ENCODE measurements at places on chromosomes 13 and 19.

- DNase-seq: peak; percentile 44
Observed at GRCh38 chr13:98940325-98941001, 37.4 kb downstream of the DOCK9 start.

GRCh38 chr13:91630946-91631345 is 232.5 kb downstream of the GPC5 start:
- no peak for DNase-seq

DNA sequence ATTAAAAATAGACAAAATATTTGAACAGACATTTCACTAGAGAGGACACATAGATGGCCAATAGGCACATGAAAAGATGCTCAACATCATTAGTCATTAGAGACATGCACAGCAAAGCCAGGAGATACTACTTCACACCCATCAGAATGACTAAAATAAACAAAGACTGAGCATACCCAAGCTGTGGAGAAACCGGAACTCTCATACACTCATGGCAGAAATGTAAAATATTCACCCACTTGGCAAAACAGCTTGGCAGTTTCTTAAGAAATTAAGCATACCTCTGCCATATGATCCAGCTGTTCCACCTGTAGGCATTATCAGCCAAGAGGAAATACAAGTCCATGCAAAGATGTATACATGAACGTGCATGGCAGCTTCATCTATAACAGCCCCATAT is 213.4 kb downstream of the TSHZ3 start:
- no peak for DNase-seq

GRCh38 chr13:100106005-100106404 is 17.1 kb downstream of the PCCA start:
- no peak for DNase-seq

DNA sequence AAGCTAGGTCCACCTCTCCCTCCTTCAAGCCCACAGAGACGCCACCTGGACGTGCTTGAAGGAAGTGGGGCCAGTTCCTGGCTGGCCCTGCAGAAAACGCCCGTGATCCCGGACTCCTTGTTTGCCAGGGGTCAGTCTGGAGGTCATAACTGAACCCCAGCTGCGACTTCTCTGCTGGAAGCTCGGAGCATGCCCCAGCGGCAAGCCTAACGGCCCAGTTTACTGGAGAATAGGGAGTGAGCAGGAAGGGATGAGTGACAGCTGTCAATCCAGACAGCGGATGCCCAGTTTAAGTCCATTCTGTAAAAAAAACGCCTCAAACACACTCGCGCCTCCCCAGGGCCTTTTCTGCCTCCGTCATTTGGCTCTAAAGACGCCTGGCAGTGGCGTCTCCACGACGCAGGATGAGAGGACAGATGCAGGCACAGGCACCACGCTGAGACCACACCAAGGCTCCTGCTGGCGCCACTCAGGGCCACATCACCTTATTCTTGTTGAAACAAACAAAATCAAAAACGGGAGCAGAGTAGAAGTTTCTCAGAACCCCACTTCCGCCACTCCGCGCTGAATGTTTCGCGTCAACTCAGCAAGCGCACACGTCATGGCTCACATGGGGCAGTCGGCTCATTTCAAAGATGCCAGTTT is 57.6 kb downstream of the RASA3 start:
- DNase-seq: no peak

DNA sequence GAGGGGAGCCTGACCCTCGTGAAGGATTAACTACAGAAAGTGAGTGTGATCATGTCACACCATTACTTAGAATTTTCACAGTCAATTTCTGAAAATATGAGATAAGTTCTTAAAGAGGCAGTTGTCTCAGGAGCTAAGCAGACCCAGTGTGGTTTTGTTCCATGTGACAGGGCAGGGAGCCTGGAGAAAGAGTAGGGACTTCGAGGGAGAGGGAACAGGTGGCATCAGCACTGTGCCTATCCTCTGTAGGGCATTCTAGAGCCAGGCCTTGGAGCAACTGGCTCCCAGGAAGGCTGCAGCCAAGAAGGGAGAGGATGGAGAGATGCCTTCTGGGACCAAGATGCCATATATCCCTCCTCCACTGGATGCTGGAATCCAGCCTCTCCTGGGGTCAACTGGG is 183.0 kb downstream of the TSHZ3 start:
- DNase-seq: no peak

- DNase-seq: no peak
Observed at GRCh38 chr13:51673165-51673564, 88.9 kb downstream of the WDFY2 start.

DNA sequence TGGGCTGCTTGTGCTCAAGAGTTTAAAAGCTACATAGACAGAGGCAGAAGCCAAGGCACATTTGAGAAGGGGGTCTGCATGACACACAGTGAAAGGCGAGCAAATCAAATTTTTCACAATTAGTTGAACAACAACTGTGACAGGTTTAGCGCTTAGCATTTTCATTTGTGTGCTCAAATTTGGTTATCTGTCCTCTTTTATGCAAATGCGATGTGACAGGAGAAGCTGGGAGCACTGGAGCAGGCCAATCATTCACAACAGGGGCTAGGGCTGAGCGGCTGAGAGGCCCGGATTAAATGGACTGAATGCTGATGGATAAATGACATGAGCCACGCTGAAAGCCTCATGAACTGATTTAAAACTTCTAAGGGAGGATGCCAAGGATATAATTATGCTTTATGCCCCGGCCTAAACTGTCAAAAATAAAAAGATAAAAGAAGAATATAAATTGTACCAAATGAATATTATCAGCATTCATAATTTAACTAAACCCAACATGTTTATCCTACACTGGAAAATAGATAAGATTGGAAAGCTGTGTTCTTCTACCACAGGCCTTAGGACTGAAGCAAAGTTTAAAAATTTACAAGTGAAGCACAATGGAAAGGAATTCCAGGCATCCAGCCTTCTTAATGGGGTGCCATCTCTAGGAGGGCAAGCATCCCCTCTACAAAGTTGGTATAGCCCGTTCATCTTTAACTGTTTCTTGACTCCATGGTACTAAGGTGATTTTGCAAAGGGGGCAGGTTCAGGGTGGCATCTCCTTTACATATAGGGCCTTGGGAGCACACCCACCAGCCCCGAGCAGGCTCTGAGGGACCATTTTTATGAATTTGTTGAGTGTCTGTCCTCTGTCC is 117.9 kb downstream of the RBM26 start:
- no peak for DNase-seq

- DNase-seq: no peak
Observed at GRCh38 chr19:18894254-18895037, 1.5 kb downstream of the CERS1 start.

DNA sequence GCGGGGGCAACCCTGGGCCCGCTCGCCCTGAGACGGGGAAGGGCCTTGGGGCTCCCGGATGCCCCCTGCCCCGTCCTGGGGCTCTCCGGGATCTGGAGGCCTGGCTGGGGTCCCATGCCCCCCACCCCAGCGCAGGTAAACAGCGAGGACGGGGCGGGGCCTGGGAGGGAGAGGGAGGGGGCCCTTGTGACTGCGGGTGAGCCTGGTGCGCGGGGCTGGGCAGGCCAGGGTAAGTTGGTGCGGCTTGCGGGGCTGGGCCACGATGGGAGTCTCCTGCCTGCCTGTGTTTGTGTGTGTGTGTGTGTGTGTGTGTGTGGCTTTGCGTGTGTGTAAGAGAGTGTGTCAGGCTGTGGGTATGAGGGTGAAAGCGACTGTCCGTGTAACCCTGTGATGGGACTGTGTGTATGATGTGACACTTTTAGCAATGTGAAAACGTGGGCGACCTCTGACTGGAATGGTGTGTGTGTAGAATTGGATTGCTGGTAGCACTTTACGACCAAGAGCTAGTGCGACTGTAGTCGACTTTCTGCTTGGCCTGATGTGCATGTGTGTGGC is 426 bp downstream of the KLC3 start:
- no peak for DNase-seq

- no peak for DNase-seq
Observed at GRCh38 chr13:36913463-36913862, 6.6 kb downstream of the SMAD9 start.

DNA sequence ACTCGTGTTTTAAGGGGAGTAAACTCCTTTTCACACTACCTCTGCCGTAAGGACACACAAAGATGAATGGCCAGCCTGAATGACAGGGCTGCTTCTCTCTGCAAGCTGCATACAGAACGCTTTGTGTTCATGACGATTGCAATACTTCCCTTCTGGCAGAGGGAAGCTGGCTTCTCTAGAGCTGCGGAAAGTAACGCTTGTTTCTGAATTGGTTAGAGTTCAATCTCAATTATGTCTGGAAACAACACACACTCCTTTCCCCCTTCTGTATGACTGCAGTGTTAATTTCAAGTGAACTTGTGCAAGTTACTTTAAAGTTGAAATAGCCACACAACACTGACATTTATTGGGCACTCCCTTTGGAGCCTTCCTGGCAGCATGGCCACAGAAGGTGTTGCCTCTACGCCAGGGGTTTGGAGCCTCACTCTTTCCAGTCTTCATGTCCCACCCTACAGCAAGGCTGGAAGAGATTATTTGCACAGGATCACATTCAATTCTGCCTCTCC is 242.6 kb downstream of the NDFIP2 start:
- DNase-seq: no peak

- DNase-seq: no peak
Observed at GRCh38 chr13:64457976-64458375, 2772.2 kb downstream of the PCDH9 start.

DNA sequence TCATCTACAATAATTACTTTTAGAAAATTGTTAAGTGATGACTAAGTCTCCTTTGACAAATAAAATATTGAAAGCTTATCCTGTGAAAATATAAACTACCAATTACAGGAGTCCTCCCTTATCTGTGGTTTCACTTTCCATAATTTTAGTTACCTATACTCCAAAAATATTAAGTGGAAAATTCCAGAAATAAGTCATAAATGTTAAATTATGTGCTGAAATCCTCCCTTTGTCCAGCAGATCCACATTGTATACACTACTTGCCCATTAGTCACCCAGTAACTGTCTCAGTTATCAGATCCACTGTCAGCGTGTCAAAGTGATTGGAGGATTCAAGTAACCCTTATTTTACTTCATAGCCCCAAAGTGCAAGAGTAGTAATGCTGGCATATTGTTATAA is 98.1 kb downstream of the SERP2 start:
- DNase-seq: no peak

- DNase-seq: no peak
Observed at GRCh38 chr13:114325729-114326128, 11.4 kb downstream of the CHAMP1 start.

- DNase-seq: no peak
Observed at GRCh38 chr19:27652281-27652680, 1560.7 kb downstream of the UQCRFS1 start.

DNA sequence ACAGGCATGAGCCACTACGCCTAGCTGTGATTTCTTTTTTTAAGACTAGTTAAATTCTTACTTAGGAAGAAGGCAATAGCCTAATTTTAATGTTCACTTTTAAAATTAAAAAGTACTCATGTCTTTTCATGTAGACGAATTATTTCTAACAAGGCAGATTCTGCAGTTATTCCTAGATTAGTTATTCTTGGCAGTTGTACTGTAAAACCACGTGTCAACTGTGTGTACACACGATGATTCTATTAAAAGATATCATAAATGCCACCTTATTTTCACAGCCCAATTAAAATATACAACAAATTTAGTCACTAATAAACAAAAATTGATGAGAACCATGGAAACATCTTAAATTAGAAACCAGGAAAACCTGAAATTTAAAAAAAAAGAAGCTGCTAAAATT is 10.6 kb upstream of the FOXO1 start:
- DNase-seq: no peak

GRCh38 chr19:7870571-7871436 is 3.4 kb downstream of the PRR36 start:
- DNase-seq: no peak

- peak; percentile 39 for DNase-seq
Observed at GRCh38 chr19:7917267-7918061, 2.7 kb upstream of the SNAPC2 start.

DNA sequence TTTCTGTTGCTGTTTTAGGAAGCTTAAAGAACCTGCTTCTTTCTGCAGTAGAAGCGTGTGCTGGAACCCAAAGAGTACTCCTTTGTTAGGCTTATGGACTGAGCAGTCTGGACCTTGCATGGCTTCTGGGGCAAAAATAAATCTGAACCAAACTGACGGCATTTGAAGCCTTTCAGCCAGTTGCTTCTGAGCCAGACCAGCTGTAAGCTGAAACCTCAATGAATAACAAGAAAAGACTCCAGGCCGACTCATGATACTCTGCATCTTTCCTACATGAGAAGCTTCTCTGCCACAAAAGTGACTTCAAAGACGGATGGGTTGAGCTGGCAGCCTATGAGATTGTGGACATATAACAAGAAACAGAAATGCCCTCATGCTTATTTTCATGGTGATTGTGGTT is 103.1 kb downstream of the TNFRSF19 start:
- DNase-seq: no peak

- no peak for DNase-seq
Observed at GRCh38 chr19:39823686-39824085, 10.3 kb downstream of the DYRK1B start.

DNA sequence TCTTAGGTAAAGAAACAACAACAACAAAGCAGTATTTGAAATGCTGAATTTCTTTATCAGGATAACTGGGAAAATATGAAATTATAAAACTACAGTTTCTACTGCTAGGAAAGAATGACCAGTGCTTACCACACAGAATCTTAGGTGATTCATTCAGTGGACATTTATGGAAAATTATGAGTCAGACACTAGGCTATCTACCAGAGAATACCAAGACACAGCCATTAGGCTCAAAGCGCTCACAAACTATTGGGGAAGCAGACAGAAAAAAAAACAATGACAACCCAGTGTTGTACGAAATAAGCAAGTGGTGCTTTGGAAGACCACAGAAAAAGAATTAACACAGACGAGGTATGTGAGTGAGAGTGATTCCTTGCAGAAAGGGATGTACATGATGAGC is 1019.5 kb downstream of the PCDH9 start:
- DNase-seq: no peak

GRCh38 chr13:105395041-105395440 is 1140.4 kb downstream of the EFNB2 start:
- DNase-seq: no peak

- DNase-seq: no peak
Observed at GRCh38 chr13:20101467-20102316, 59.2 kb downstream of the GJA3 start.

DNA sequence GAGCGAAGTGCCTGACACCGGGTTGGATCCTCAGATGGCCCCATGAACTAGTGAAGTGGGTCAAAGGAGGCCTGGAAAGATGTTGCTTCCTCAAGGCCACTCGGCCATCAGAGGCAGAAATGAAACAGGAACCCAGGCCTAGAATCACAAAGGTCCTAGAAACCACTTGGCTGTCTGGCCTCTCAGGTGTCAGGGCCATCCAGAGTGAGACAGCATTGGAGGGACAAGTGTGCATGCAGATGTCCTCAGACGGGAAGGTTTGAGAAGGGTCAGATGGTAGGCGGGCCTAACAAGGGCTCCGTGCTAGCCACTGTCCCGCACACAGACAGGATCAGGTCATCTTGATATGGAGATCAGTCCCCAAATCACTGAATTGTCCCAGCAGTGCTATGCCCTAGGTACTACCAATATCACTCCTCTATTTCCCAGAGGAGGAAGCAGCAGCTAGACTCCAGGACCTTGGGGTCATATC is 14.3 kb downstream of the CCDC97 start:
- no peak for DNase-seq

Measured in thymus (tissue), 14 donors.